ENCODE measurements at places on chromosomes 11 and 22. TPM values are rescaled to one million over a fixed set of nuclear protein-coding genes. Genes with fewer than 3 reads are reported as not detected.
A peak's percentile ranks its signal among the peaks of the same experiment; 100 is the strongest.

DUSP18 gene
- polyA plus RNA-seq = 12.6 TPM

DNA sequence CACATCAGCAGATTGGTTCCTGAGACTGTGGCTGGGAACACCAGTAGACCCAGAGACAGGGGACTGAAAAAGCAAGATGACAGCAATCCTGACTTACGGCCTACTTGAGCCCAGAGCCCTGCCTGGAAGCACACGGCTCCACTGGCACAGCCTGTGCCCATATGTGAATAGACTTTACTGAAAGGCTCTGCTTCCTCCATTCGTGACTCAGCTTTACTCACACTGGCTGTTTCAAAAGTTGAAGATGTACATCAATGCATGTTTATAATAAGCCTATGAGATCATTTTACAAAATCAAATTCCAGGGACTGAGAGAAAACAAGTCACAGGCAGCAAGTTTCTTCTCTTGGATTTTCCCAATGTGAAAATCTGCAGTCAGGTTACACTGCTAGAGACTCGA lies 134.6 kb upstream of the TEAD1 start:
- DNase-seq = peak; percentile 50

MUC15 gene
- polyA plus RNA-seq = 2.2 TPM

BDNF gene
- polyA plus RNA-seq = 0.35 TPM

GRCh38 chr11:9028581-9028980 lies 24.8 kb upstream of the NRIP3 start:
- DNase-seq = no peak

All from keratinocyte (primary cell).